ENCODE measurements at places on chromosomes 11 and 22. TPM values are rescaled to one million over a fixed set of nuclear protein-coding genes. Genes with fewer than 3 reads are reported as not detected.

- no peak for DNase-seq
Observed at GRCh38 chr22:33300165-33300564, 242.0 kb upstream of the SYN3 start.

- DNase-seq: peak; percentile 85
Observed at GRCh38 chr22:37892566-37893335, 13.3 kb upstream of the MICALL1 start.

DNA sequence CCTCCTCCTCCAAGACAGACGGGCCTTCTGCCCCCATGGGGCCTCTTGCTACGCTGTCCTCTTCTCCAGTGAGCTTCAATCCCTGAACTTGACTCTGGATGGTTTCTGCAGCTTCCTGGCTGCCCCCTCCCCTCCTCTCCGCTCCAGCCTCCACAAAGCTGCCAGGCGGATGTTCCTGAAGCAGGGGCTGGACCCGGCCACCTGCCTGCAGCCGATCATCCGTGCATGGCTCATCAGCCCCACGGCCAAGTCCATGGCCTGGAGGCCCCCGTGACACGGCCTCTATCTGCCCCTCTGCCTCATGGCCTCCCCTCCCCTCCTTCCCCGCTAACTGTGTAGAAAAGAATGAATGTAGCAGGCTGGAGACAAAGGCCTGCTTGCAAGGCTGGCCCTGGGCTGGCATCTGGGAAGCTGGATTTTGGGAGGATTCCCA is 6.8 kb upstream of the SUN2 start:
- no peak for DNase-seq

GRCh38 chr11:125165843-125166763 is 1.6 kb downstream of the PKNOX2 start:
- DNase-seq: no peak

DNA sequence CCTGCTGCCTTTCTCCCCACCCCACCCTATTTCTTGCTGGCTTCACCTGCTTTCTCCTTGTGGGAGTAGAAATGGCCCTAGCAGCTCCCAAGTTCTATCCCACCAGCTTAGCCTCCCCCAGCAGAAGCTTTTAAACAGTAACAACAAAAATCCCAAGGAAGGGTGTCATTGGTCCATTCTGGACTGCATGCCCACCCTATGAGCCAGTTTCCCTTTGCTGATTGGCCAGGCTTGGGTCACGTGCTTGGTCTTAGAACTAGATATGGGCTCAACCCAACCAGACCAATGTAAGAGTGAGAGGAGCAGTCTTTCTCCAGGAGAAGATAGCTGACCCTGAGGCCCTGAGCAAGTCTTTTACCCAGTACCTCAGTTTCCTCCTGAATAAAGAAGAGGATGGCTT is 2.3 kb downstream of the MTFP1 start:
- DNase-seq: no peak

- DNase-seq: peak; percentile 53
Observed at GRCh38 chr22:25364281-25364680, 144.8 kb downstream of the CRYBB2 start.

GRCh38 chr11:94790661-94791180 is 22.6 kb downstream of the AMOTL1 start:
- no peak for DNase-seq

- peak; percentile 75 for DNase-seq
Observed at GRCh38 chr11:8092587-8093424, 11.8 kb downstream of the TUB start.

GRCh38 chr11:114280696-114281095 is 15.5 kb upstream of the NNMT start:
- no peak for DNase-seq

GRCh38 chr11:125569915-125570621 is 791 bp downstream of the EI24 start:
- no peak for DNase-seq

DNA sequence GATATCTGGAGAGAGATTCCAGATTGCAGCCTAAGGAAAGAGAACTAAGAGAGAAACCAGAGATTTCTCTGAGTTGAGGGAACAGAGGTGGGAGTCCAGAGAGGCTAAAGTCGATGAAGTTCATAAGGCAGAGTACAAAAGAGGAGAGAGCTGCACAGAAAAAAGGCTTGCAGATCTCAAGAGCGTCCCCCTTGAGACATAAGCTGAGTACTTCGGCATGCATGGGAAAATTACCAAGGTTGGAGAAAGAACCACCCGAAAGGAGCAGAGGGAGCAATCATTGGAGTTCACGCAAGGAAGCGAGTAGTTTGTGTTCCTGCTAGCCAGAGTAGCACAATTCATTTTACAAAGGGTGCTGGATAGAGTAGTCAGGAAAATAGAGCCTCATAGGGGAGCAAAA is 293.5 kb downstream of the TMEM135 start:
- no peak for DNase-seq

DNA sequence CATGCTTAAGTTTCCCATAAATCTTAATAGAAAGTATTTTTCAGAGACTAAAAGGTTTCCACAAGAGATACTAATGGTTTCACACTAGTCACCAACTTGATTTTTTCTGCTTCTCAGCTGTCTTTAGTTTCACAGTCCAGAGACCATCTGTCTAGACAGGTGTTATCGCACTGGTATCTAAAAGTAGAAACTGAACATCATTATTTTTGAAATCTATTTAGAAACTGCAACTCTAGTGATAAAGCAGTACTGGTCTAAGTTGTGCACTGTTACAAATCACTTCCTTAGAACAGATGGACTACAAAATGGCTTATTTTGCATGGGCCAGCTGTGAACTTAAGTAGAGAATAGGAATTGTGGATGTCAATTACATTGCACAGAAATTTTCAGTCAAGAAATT is 78.0 kb downstream of the CNTN5 start:
- DNase-seq: no peak

DNA sequence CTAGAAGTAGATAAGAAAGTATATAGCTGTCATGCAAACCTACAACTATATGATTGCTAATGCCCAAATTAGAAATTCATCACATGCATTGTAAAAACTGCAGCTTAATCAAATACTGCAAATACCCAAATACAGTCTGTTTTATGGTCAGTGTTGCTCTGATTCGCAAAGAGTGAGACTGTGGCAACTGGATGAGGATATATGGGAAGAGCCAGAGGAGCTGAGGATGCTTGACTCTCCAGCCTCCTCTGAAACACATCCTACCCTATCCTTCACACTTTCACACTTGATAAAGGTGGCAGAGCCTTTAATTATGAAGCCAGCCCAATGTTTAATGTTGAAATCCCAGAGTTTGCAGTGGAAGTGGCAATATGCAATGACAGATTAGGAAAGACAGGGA is 21.9 kb upstream of the OR2AT4 start:
- DNase-seq: no peak

DNA sequence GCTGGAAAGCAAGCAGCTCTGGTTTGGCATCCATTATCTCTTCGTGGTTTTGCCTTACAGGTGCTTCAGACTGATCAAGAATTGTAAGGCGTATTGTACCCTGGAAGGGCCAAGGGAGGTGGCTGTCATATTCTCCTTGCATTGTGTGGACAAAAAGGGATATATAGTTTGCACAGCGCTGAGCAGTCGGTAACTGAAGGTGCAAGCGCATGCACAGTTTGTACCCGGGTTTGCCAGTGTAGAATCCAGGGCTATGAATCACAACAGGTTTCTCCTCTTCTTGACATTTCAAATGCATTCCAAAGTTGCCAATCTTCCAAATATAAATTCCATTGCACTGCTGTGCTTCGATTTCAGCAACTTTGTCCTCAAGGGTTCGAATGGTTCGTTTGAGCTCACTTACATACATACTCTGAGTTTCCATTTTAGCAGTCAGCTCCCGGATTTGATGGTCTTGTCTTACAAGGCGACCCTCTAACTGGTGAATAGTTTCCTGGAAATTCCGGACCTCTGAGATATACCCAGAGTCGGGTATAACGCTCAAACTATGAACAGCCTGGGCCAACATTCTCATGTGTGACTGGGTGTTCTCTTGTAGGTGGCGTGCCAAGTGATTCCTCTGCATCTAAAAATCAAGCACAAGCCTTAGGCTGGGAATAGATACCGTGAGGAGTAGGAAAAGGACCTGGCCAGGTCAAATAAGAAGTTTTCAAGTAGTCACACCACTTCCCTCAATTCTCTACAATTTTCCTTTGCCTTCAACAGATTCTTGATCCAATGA is 19.9 kb downstream of the TRAF6 start:
- DNase-seq: no peak

DNA sequence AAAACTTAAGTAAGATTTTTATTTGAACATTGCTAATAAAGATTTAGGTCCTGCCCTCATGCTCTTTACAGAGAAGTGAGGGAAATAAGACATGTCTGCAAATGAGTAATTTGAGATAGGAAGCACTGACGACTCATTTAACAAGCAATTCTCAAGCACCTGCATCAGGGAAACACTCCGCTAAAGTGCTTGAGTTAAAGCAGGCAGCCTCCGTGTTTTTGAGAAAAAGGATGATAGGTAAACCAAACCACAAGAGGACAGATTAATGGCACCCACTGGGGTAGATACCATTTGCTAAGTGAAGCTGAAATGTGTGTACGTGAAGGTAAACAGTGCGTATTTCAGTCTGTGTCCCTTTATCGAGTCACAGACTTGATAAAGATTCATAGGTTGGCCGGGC is 184.6 kb upstream of the CARD18 start:
- DNase-seq: no peak

- no peak for DNase-seq
Observed at GRCh38 chr11:32121012-32121411, 30.1 kb downstream of the RCN1 start.

- no peak for DNase-seq
Observed at GRCh38 chr11:133476570-133477250, 55.6 kb downstream of the OPCML start.

DNA sequence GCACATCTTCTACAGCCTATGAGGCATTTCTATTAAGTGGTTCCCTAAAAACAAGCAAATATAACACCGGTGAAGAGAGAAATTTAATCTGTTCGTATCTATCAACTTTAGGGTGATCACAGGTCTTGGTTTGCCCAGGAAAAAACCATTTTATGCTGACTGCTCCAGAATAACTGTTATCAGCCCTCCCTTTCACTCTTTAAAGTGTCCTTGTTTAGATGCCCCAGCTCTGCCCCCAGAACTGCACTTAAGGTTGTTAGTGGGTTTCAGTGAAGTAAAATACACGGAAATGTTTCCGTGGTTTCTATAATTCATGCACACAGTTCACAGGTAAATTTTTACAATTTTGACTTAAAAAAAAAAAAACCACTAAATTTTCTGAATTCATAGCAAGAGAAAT is 70.0 kb downstream of the NARS2 start:
- DNase-seq: no peak

DNA sequence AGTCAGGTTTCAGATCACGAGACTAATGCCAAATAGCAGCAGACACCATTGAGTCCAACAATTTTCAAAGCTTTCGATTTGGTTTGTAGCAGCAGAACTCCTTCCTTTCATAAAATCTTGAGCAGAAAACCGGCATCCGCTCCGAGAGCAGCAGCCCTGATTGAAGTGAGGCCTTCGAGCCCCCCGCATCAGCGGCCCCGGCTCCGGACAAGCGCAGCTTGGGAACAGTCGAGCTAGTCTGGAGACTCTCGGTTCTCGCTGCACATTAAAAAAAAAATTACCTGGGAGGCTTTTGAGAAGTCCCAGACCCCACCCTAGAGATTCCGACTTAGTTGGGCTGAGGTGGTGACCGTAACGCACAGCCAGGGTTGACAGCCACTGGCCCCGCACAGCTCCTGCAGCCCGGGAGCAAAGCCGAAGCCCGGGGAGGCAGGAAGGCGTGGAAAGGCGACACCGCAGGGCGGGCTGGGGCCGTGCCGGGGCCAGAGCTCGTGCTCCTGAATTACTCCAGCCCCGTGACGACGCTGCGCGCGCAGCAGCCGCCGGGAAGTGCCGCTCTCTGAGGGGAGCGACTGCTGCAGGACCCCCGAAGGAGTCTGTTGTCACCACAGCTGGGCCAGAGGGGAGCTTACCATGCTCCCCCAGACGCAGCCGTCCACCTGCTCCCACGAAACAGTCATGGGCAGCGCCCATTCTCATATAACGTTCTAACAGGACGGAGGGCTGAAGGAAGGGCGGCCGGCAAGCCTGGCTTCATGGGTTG is 57.8 kb downstream of the SPATA19 start:
- no peak for DNase-seq

DNA sequence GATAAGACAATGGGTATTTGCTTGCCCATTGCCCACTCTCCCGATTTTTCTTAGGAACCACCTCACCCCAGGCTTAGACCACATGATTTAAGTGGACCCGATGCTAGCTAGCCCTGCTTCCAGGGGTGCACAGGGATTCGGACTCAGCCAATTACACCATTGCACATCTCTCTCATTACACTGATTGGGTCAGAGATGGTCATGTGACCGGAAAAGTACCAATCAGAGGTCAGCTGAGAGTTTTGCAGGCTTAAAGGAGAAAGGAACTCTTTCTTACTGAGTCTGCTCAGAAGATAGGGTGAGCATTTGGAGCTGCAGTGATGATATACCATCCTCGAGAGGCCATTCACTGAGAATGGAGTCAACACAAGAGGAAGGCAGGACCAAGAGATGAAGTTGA is 12.2 kb upstream of the ANKK1 start:
- DNase-seq: no peak

- DNase-seq: no peak
Observed at GRCh38 chr22:36274531-36274930, 21.6 kb downstream of the APOL1 start.

GRCh38 chr11:5197536-5197935 is 2.9 kb downstream of the OR51V1 start:
- no peak for DNase-seq

DNA sequence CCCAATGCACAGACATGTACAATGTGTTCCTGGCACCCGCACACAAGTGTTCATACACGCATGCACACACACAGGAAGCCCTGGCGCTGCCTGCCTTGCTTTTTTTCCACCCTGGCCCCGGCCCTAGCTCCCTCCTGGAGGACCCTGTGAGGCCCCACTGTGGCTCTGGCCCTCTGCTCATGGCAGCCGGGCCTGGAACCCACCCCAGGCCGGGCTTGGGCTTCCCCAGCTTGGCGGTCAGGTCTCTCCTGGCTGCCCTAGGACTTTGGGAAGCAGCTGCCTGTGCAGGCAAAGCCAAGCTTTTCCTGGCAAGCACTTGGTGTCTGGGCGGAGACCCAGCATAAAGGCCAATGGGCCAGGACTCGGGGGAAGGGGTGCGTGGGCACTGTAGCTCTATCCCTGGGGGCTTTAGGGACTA is 30.5 kb downstream of the CD82 start:
- DNase-seq: peak; percentile 86

DNA sequence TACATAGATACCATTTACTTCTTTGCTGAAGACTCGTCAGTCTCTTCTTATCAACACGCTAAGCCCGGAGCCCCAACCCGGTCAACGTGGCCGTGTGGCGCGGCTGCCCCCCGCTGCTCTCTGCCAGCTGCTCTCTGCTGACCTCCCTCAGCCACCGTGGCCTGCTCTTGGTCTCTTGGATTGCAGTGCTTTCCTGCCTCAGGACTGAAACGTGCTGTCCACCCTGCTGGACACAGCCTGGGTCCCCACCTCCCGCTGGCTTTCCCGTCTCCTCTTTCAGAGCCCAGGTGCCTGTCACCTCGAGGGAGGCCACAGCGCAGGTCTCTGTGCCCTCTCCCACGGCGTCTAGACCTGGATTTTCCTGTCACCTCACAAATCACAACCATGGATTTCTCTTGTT is 388.1 kb upstream of the B3GAT1 start:
- no peak for DNase-seq

GRCh38 chr11:47571895-47572294 is 6.5 kb downstream of the PTPMT1 start:
- DNase-seq: peak; percentile 20

Gene CBX7
- 89.6 TPM for total RNA-seq

Gene UVRAG
- total RNA-seq: 13.9 TPM

Gene B3GAT1
- total RNA-seq: 0.27 TPM

Gene SLC35C1
- total RNA-seq: 7.5 TPM

Gene GANAB
- total RNA-seq: 99.8 TPM

Gene OR51B2
- not detected for total RNA-seq

Gene SMIM35
- not detected for total RNA-seq

Gene CADM1
- 36.0 TPM for total RNA-seq

Gene RASD2
- 3.5 TPM for total RNA-seq

Gene IFITM1
- total RNA-seq: 123 TPM

Data from cardiac septum (tissue), 1 donor.